AG09319 (cell line): ENCODE measurements at places on chromosomes 5 and 9.

DNA sequence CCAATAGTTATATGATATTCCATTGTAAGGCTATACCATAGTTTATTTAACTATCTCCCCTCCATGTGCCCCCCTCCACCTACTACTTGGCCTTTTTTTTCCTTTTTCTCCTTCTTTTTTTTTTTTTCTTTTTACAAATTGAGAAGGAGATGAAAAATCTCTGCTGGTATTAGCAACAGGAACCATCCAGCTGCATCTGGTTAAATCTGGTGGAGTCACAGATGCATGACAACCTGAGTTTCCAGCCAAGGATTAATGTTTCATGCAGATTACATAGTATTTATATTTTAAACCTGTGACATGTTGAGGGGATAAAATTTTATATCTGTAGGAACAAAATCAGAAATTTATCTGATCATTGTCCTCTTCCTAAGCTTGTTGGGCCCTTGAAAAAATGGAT lies 128.5 kb upstream of the IQGAP2 start:
- no peak for DNase-seq

DNA sequence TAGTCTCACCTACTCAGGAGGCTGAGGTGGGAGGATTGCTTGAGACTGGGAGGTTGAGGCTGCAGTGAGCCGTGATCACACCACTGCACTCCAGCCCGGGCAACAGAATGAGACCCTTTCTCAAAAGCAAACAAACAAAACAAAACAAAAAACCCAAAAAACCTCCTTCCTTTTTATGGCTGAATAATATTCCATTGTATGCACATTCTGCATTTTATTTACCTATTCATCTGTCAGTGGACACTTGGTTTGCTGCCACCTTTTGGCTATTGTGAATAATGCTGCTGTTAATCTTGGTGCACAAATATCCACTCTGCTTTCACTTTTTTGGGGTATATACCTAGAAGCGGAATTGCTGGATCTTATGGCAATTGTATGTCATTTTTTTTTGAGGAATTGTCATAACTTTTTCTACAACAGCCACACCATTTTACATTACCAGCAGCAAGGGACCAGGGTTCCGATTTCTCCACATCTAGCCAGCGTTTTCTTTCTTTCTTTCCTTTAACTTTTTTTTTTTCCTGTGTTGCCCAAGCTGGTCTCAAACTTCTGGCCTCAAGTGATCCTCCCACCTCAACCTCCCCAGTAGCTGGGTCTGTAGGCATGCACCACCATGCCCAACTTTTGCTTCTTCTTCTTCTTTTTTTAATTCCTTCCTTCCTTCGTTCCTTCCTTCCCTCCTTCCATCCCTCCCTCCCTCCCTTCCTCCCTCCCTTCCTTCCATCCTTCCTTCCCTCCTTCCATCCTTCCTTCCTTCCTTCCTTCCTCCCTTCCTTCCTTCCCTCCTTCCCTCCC lies 30.6 kb downstream of the NKX2-5 start:
- peak; percentile 7 for DNase-seq

GRCh38 chr5:22102823-22103359 lies 750.3 kb downstream of the CDH12 start:
- DNase-seq = no peak

DNA sequence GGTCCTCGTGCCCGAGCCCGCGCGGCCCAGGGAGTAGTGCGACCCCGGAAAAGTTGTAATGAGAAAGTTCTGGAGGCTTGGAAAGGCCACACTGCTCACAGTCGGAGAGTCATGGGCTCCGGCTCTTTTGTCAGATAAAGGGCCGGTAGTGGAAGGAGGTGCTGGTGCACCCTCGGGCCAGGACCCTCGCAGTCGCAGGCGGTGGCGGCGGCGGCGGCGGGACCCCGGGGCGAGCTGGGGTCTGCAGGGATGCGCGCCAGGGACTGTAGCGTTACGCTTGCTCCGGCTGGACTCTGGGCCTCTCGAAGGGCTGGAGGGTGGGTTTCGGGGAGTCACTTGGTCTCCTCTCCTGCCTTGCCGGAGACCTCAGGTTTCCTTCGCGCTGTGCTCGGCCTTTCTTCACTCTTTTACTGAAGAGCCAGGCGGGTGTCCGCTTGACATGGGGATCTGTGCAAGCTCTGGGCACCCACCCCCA lies 1.5 kb downstream of the RORB start:
- no peak for DNase-seq

DNA sequence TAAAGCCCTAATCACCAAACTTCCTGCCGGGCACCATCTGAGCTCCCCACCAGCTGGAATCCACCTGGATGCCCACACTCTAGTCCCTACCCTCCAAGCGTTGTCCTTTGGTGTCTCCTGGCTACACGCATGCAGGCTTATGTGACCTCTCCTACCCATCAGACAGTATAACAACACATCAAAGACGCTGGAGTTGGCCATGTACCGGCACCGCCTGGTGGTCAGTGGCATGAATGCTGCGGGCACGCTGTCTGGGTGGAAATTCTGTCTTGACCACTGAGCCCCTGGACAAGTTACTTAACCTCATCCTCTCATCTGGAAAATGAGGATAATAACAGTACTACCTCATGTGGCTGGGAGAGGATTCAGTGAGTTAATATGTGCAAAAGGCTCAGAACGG lies 23.4 kb upstream of the CORO2A start:
- no peak for DNase-seq

- DNase-seq = peak; percentile 45
These were observed 40.6 kb upstream of the MAP1B start for GRCh38 chr5:72066705-72067107.

DNA sequence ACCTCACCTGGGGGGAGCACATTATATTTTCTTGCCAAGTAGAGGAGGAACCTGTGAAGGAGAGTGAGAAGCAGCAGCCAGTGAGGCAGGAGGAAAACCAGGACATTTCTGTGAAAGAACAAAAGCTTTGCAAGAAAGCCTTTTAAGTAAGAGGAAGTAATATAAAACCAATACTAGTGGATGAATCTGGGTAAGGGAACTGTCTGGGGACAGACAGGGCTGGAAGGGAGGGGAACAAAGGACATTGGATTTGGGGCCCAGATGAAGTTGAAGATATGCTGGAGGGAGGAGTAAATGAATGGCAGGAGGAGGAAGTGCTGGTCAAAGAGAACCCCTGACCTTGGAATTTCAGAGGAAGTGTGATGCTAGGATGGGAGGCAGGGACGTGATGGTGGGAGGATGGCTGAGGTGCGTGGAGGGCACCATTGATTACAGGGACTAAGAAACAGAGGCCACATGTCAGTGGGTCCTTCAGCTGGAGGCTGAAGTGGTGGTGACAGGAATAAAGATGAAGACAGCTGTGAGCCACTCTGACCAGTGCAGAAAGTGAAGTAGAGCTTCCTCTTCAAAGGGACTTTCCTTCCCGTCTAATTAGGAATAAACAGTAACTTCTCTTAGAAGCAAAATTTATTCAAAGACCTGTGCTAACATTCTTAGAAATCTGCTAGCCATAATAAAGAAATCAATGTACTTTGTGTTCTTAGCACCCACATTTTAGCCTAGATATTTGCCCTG lies 43.5 kb upstream of the FABP6 start:
- DNase-seq = no peak

DNA sequence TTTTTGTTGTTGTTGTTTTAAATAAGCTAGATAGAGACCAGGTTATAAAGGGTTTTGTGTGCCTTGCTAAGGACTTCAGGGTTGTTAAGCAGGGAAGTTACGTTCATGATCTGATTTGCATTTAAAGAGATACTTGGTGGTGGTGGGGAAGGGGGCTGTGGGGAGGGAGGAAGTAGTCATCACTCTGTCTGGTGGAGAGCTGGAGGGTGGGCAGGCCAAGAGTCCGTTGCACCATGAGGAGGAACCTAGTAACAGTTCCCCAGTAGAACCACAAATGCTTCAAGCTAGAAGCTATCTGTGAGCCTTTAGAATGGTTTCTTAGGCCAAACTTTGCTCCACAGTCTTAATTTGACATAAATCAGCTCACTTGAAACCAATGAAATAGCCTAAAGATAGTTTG lies 18.7 kb upstream of the ROPN1L start:
- no peak for DNase-seq

DNA sequence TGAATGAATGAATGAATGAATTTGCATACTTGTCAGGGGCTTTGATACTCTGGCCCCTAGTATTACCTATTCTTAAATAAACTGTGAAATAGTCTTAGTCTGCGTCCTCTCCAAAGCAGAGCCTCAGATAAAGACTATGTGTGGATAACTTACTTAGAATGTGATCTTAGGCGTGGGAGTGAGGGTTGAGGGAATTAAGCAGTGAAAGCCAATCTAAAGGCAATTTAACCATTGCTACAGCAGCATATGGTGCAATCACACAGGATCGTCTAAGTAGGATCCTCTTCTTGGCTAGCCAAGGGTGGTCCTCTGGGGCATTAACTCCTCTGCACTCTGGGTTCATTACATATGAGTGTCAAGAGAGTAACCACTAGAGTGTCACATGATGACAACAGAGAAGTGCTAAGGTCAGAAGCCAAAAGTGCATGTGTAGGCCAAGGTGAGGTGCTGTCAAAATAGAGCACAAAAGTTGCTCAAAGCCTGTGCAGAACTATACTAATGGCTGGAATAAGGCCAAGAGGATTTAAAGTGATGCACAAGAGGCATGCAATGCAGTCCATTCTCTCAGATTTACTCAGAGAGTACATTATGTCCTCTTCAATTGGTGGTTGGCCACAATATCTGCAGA lies 274.4 kb upstream of the SEMA6A start:
- no peak for DNase-seq

DNA sequence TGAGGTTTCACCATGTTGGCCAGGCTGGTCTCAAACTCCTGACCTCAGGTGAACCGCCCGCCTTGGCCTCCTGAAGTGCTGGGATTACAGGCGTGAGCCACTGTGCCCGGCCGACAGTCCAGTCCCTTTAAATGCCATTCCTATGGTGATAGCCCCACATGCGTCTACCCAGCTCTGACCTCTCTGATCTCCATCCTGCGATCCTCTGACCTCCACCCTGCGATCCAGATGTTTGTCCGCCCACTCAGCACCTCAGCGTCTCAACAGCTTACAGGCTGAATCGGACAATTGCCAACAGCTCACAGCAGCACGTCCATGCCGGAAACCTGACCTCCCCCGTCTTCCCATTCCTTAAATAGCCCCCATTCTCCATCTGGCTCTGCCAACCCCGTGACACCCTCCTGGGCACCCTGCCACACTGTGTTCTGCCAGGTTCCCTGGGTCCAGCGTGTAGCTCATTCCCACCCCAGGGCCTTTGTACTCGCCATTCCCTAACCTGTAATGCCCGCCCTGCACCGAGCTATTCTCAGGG lies 44.0 kb upstream of the RNU6ATAC start:
- DNase-seq = no peak

- no peak for DNase-seq
These were observed 121.4 kb downstream of the DOCK8 start for GRCh38 chr9:336039-336438.

DNA sequence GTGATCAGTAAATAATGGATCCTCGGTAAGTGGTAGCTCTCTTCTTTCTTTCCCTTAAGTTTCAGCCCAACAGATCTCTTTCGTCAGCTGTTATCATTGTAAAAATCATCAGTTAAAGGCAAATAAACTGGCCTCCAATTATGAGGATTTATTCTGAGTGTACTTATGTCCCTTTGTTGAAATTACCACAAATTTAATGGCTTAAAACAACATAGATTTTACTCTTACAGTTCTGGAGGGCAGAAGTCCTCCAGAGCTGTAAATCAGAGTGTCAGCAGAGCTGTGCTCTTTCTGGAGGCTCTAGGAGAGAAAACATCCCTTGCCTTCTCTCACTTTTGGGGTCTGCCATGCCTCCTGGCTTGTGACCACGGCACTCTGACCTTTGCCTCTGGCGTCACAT lies 104.6 kb downstream of the INSYN2B start:
- DNase-seq = no peak
